ENCODE measurements at places on chromosomes 7 and 10.

DNA sequence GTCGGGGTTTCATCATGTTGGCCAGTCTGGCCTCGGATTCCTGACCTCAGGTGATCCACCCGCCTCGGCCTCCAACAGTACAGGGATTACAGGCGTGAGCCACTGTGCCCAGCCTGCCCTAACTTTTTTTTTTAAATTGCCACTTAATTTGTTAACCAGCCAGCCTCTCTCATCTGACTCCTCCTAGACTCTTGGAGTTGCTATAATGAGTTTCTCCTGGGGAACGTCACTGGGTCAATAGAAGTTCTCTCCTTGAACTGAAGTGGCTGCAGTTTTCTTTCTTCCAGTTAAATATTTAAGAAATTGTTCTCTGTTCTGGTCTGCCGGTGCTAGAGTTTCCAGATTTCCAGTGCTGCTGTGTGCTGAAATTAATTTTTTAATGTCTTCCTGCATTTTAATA lies 27.6 kb downstream of the NEUROD6 start:
- no peak for DNase-seq

DNA sequence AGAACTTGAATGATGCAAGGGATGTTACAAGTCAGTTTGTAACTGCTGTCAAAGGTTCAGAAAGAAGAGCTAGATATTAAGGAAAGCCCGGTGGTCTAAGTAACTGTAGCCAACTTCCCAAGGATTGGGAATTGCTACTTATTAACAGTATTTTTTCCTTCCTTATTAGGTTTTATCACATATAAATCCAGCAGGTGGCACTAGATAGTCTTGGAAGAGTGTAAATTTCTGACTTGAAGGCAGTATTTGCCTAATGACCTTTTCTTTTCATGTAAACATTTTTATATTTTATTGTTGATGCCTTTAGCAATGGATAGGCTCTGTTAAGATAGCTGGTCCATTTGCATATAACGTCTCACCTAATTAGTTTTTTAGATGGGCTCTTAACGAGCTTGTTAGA lies 51.2 kb downstream of the ANLN start:
- DNase-seq = peak; percentile 33

- no peak for DNase-seq
Measured at GRCh38 chr7:113339661-113340060, 221.3 kb upstream of the SMIM30 start.

- DNase-seq = no peak
Measured at GRCh38 chr7:16060502-16060901, 360.8 kb downstream of the CRPPA start.

DNA sequence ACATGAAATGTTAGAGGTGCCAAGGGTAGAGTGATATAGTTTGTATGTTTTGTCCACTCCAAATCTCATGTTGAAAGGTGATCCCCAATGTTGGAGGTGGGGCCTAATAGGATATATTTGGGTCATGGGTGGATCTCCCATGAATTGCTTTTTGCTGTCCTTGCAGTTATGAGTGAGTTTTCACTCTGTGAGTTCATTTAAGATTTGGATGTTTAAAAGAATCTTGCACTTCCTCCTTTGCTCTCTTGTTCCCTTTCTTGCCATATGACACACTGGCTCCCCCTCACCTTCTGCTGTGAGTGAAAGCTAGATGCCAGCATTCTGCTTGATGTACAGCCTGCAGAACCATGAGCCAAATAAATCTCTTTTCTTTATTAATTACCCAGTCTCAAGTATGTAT lies 269.2 kb downstream of the ZWINT start:
- DNase-seq = no peak

- DNase-seq = peak; percentile 14
Measured at GRCh38 chr7:115941703-115942268, 88.8 kb downstream of the TFEC start.

- peak; percentile 70 for DNase-seq
Measured at GRCh38 chr7:120991581-120991980, 3.1 kb downstream of the CPED1 start.

GRCh38 chr7:54841772-54842697 lies 83.0 kb upstream of the SEC61G start:
- DNase-seq = no peak

GRCh38 chr7:142431491-142431890 lies 173.6 kb upstream of the PRSS58 start:
- no peak for DNase-seq

DNA sequence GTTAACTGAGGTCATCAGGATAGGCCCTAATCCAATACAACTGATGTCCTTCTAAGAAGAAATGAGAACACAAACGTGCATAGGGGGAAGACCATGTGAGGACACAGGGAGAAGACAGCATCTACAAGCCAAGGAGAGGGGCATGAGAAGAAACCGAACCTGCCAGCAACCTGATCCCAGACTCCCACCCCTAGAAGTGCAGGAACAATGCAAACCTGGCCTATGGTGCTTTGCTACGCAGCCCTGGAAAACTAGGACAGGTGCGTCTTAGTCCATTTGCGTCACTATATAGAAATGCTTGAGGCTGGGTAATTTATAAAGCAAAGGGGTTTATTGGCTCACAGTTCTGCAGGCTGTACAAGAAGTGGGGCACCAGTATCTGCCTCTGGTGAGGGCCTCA lies 322.6 kb upstream of the ZNF32 start:
- DNase-seq = no peak

- peak; percentile 68 for DNase-seq
Measured at GRCh38 chr10:119112056-119112455, 8.1 kb downstream of the DENND10 start.

GRCh38 chr7:18653381-18654155 lies 158.0 kb downstream of the HDAC9 start:
- DNase-seq = no peak

GRCh38 chr10:78630944-78631838 lies 437.6 kb upstream of the ZMIZ1 start:
- DNase-seq = no peak

DNA sequence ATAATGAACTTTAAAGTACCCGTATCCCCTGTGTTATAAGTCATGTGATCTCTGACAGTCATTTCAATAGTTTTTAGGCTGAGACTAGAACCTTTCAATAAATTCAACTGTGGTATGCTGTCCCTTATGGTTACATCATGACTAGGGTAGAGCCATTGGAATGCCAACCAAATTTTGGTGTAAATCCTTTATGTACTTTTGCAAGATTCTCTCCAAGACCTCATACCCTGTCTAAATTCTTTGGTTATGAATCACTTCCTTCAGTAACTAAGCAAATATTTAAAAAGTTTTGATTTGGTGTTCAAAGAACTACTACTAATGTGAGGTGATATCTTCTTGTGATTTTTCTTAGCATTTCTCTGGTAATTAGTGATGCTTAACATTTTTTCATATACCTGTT lies 20.8 kb upstream of the OR6B1 start:
- DNase-seq = peak; percentile 59

DNA sequence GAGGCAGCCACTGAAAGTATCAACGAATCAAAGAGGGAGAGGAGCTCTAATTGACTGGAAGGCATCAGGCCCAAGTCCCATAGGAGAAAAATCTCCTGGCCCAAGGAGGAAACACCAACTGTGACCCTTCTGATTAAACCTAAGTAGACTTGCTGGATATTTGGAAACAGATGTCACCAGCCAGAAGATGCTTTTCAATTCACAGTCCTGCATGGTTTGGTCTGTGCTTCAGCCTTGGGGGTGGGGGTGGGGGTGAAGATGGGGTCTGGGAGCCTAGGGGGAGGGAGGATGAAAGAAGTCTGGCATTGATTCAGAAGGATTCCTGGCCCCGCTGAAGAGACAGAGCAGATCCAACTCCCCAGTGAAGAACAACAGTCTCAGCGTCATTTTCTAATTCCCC lies 623.7 kb downstream of the PARD3 start:
- DNase-seq = no peak

- DNase-seq = no peak
Measured at GRCh38 chr10:11236234-11236633, 218.6 kb downstream of the CELF2 start.

DNA sequence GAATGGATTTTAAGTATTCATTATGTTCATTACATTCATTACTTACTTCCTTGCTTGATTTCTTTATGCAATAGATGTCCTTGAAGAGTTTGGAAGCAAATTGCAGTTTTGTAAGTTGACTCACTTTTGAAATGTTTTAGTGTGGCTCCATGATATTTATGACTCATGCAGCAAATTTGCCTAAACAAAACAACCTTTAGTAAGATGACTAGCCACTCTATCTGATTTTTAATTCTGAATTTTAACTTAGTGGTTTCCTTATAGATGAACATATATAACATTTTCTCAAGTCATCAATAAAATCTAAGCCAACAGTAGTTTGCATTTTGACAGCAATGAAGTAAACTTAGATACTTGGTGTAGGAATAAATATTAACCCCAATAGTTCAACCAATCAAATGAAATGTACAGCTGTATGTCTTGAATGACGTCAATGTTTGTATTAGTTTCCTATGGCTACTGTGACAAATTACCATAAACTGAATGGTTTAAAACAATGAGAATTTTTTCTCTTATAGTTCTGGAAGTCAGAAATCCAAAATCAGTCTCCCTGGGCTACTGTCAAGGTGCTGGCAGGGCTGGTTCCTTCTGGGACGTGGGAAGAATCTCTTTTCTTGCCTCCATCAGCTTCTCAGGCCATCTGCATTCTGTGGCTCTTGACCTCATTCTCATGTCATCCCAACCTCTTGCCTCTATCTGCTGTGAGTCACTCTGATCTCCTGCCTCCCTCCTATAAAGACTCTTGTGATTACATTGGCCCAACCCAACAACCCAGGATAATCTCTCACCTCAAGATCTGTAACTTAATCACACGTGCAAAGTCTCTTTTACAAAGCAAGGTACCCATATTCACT lies 73.4 kb downstream of the AHR start:
- DNase-seq = peak; percentile 97

- no peak for DNase-seq
Measured at GRCh38 chr7:18123508-18124239, 96.0 kb upstream of the PRPS1L1 start.

DNA sequence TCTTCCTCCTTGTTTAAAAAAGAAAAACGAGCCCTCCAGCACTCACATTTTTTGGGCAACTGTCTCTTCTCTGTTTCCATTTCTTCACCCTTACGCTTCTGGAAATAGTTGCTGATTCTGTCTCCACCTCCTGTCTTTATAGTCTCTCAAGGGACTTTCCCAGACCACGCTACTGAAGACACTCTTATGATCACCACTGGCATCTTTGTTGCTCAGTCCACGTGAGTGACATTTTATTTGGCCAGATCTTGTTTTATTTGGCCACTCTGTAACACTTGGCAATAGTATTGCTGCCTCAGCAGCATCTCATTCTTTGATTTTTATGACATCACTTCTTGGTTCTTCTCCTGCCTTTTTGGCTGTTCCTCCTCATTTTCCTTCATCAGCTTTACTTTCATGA lies 21.6 kb upstream of the NME8 start:
- no peak for DNase-seq

DNA sequence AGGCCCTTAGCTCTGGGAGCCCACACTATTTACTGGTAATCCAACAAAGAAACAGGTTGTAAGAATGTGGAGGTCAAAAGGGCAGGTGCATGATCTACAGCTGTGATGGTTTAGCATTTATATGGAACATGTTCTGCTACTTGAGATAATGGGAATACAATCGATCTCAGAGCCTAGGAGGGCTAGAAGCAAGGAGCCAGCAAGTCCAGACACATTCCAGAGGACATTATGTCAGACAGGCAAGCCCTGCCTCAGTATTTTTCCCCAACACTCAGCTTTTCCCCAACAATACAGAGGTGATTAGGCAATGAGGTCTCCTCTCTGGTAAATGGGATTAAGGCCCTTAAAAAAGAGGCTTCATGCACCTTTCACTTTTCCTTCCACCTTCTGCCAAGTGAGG lies 21.4 kb upstream of the GNAT3 start:
- DNase-seq = peak; percentile 21

DNA sequence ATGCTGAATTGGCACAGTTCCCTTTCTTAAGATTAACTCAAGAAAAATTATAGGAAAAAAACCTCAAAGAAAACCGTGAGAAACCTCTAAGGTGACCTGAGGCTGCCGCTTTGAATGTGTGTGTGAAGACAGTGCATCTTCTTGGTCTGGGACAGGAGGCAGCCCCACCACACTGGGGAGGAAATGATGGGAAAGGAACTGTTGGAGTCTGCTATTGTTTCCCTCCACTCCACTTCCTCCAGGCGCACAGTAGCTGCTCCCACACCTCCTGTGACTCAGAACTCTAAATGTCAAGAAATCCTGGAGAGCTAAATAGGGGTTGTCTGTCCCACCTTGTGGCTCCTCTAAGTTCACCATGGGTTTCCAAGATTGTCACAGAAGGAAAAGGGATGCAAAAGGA lies 179.4 kb downstream of the PDE1C start:
- no peak for DNase-seq

Data from HFFc6 (cell line).